ENCODE measurements at places on chromosomes 12 and 14. TPM values are rescaled to one million over a fixed set of nuclear protein-coding genes. Genes with fewer than 3 reads are reported as not detected.

KRT73 gene
- not detected for total RNA-seq

VWF gene
- total RNA-seq: 0.32 TPM

CD27 gene
- total RNA-seq: 48.3 TPM

OR6C75 gene
- total RNA-seq: not detected

CRACR2A gene
- total RNA-seq: 31.1 TPM

AKAP3 gene
- 2.4 TPM for total RNA-seq

RIPK3 gene
- 18.8 TPM for total RNA-seq

E2F7 gene
- 16.7 TPM for total RNA-seq

MYF5 gene
- not detected for total RNA-seq

DNA sequence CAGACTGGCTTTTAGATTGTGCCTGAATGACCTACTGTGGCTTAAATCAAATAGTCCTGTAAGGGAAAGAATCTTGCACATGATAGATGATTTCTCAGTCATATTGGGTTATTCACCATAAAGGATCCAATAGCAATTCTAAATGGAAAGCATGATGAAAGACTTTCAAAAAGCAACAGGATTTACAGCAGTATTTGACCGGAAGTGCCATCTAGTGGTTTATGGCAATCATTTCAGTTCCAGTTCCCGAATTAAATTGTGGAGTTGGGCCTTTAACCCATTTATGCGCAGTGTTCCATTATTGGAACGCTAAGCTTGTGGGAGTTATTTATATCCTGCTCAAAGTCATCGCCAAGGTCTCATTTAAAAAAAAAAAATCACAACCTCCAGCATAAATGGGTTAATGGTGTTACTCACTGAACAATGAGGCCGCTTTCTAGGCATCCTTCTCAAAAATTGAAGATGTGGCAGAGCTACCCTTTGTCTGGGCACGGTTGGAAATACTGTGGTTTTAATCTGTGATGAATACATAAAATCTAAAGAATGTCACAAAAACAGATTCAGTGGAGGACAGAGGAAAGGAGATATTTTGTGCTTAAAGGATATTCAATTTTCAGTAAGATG is 60.8 kb upstream of the REP15 start:
- DNase-seq: peak; percentile 45

- peak; percentile 21 for DNase-seq
These were observed 2.3 kb upstream of the NEUROD4 start for GRCh38 chr12:55017416-55017925.

DNA sequence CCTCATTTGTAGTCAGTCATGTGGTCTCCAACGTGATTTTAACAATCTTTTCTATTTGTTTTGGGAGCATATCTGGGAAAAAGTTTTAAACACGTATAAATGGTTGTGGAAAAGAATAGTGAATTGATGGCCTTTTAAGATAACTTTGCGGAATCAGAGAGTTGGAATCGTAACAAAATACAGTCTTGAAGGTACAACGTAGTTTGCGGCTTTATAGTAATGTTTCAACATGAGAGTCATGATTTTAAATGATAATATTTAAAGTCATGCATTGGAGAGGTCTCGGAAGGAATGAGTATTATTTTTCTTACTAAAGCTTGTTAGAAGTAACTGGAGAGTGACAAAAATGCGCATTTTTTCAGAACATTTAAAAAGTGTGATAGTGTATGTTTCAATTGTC is 1.6 kb downstream of the AEBP2 start:
- no peak for DNase-seq

GRCh38 chr14:93893661-93894261 is 33.4 kb upstream of the FAM181A start:
- no peak for DNase-seq

DNA sequence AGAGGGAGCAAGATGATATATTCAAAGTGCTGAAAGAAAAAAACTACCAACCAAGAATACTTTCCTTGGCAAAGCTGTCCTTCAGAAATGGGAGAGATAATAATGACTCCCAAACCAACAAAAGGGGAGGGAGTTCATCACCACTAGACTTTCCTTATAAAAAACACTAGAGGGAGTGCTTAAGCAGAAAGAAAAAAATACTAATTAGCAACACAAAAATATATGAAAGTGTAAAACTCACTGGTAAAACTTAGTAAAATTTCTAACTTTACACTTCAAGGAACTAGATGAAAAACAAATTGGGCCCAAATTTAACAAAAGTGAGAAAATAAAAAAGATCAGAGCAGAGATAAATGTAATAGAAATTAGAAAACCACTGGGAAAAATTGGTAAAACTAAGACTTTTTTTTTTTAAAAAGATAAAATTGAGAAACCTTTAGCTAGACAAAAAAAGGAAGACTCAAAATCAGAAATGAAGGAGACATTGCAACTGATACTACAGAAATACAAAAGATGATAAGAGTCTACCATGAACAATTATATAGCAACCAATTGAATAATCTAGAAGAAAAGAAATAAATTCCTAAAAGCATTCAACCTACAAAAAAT is 60.4 kb upstream of the FAR2 start:
- no peak for DNase-seq

- peak; percentile 98 for DNase-seq
These were observed 21.7 kb upstream of the TCL1B start for GRCh38 chr14:95664546-95664945.

GRCh38 chr12:113271853-113272561 is 50.7 kb downstream of the TPCN1 start:
- DNase-seq: no peak

DNA sequence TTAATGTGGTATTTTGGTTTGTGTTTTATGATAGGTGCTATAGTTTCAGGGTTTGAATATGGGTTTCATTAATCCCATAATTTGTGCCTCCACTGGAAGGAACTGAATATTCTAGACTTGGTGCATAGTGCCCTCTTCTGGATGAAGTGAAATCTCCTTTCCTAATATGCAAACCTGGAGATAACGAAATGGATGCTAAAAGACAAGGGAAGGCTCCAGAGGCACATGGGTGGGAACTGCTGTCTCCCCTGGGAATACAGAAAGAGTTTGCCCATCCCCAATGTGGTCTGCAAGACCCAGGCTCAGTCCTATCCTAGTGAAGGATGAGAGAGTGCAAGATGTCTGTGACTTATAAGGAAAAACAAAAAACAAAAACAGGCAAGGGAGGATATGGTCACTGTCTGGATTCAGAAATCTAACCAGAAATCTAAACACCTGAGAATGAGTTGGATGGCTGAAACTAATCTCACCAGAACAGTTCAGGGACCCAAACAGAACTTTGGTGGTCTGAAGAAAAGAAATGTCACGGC is 142.3 kb upstream of the TMPO start:
- DNase-seq: peak; percentile 73

DNA sequence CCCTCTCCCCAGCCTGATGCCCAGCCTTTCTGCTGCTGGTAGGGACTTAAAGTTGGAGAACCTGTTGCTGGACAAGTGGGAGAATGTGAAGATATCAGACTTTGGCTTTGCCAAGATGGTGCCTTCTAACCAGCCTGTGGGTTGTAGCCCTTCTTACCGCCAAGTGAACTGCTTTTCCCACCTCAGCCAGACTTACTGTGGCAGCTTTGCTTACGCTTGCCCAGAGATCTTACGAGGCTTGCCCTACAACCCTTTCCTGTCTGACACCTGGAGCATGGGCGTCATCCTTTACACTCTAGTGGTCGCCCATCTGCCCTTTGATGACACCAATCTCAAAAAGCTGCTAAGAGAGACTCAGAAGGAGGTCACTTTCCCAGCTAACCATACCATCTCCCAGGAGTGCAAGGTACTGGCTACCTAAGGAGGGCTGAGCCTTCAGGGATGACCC is 1.6 kb downstream of the TSSK4 start:
- peak; percentile 24 for DNase-seq

- no peak for DNase-seq
These were observed 102.0 kb downstream of the TMEM30B start for GRCh38 chr14:61179061-61179690.

Data from OCI-LY7 (cell line).